ENCODE measurements at places on chromosomes 2 and 18.

DNA sequence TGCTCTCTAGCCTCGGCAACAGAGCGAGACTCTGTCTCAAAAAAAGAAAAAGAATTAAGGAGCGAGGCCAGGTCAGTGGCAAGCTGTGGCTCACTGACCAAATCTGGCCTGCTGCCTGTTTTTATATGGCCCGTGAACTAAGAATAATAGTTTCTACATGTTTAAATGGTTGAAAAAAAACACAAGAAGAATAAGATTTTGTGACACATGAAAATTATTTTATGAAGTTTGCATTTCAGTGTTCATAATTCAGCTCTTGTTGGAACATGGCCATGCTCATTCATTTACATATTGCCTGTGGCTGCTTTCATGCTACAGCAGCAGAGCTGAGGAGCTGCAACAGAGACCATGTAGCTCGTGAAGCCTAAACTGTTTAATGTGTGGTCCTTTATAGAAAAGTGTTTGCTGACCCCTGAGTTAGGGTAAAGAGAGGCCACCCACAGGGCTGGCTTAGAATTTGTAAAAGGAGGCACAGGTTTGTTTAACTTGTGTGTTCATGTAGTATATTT is 59.5 kb downstream of the MFSD6 start:
- DNase-seq: no peak

- DNase-seq: no peak
These were observed 1088.7 kb downstream of the SUCLG1 start for GRCh38 chr2:83370419-83370762.

- DNase-seq: no peak
These were observed 127.2 kb downstream of the FHOD3 start for GRCh38 chr18:36424741-36425142.

DNA sequence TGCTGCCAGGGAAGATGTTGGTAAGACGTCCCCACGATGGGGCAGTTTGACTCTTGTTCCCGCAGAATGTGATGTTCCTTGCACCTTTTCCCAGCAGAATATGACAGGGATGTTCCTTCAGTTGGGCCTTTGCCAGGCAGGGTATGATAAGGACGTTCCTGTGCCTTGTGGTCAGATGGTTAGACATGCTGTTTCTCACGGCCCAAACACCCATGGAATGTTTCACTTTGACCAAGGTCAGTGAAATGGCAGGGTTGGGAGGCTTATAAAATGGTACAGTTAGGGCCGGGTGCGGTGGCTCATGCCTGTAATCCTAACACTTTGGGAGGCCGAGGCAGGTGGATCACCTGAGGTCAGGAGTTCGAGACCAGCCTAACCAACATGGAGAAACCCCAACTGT is 40.3 kb upstream of the YPEL5 start:
- DNase-seq: no peak

DNA sequence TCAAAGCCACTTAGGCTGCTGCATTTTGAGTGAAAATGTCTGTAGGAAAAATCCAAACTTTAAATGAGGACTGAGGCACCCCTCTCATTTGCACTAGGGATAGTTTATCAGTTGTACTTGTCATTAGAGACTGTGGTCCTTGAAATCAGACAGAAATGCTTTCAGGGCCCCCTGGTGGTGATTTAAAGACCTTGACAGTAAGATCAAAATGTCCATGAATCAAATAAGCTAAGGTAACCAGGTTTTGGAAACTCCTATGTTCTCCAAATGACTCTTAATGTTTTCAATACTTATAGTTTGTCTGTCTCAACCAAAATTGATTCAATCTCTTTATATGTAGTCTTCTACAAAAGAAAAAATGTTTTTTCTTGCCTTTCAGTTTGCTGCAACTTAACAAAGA is 28.8 kb upstream of the DDX18 start:
- DNase-seq: no peak

GRCh38 chr2:42169874-42170521 is 845 bp downstream of the EML4 start:
- no peak for DNase-seq

DNA sequence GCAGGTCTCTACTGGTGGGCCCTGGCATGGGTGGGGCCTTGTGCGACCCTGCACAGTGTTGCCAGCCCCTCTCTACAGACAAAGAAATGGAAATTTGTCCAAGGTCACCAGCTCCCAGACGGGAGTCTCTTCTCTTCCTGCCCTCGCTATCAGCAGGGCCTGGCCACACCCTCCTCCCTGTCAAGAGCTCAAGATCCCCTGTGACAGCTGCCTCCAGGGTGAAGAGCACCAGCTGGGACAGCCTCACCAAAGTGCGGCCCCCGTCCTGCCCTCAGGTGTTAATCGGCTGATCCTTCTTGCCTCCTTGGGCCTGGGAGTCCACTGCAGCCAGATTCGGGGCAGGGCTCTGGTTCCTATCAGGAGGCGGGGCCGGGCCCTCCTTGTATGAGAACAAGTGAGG is 259.1 kb downstream of the TWIST2 start:
- no peak for DNase-seq

DNA sequence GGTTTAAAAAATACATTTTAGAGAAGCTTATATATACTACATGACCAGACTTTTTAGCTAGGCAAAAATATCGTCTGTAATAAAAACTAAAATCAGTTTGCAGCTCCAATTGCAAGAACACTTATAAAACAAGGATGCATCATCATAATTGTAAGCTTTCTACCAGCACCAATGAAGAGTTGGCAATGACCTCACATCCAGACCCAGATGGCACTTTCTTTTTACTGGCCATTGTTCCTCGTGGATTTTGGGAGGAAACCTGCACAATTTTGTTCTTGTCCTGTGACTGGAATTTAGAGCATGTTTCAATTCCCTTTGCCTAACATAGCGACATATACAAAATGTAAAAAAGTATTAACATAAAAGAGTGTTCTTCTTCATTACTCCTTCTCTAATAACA is 174.3 kb downstream of the ZNF521 start:
- DNase-seq: no peak

DNA sequence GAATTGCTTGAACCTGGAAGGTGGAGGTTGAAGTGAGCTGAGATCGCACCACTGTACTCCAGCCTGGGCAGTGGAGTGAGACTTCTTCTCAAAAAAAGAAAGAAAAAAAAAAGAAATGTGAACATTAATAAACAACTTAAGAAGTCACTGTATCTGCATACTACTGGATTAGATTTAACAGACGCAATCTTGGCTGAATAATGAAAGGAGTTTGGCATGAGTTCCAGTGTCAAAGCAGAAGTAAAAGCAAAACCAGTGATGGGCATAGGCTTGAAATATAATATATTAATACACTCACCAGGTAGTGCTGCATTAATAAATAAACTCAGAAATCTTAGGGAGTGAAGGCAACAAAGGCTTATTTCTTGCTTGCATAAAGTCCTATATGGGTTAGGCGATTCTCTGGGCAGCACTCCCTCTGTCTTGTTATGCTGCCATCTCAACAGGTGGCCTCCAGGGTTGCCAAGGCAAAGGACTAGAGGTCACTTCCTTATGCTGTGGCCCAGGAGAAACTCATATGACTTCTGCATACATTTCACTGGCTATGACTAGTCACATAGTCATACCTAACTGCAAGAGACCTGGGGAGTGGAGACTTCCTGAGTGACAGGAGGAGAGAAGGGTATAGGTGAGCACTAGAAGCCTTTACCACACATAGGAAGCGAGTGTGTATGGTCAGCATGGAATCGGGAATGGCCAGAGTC is 296.2 kb upstream of the SPRED2 start:
- DNase-seq: no peak

DNA sequence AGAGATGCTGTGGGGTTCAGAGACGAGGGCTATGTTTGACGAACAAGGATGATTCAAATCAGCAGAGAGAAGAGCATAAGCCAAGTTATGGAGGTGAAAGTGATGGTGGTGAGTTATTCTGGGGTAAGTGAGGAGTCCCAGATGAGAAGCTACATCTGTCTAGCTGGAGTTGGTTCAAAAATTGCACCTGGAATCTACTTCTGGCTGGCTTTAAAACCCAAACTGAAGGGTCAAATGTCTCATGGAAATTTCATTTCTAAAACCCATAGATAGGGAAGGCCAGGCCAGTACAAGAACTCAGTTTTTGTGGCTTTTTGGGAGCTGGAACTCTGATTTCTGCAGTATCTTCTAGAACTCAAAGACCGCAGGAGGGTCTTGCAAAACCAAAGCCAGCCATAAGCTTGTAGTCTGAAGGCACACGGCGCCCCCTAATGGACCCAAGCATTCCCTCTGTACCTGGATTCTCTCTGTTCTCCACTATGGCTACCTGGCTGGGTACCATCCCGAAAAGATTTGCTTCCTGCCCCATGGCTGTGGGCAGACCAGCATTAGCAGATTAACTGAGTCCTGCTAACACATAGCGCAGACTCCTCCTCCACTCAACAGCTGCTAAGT is 229.1 kb upstream of the SLC14A2 start:
- no peak for DNase-seq

- no peak for DNase-seq
These were observed 233.3 kb downstream of the LDLRAD4 start for GRCh38 chr18:13451661-13452387.

DNA sequence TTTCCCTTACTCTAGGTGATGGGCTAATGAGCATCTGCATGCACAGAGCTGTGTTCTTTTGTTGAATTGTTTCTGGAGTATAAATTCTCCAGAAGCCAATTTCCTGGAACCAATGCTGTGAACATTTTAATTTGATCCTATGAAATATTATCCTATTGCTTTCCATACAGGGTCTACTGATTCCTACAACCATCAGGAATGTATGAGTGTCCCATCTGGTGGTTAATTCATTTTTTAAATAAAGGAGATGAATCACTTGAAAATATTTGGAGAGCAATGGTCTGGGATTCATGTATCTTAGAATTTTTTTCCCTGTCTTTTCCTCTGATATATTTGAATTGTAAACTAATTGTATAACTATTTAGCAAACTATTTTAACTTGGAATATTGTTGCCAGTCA is 14.0 kb downstream of the KIF5C start:
- DNase-seq: no peak

- no peak for DNase-seq
These were observed 1.3 kb downstream of the UGT1A6 start for GRCh38 chr2:233693963-233694362.

DNA sequence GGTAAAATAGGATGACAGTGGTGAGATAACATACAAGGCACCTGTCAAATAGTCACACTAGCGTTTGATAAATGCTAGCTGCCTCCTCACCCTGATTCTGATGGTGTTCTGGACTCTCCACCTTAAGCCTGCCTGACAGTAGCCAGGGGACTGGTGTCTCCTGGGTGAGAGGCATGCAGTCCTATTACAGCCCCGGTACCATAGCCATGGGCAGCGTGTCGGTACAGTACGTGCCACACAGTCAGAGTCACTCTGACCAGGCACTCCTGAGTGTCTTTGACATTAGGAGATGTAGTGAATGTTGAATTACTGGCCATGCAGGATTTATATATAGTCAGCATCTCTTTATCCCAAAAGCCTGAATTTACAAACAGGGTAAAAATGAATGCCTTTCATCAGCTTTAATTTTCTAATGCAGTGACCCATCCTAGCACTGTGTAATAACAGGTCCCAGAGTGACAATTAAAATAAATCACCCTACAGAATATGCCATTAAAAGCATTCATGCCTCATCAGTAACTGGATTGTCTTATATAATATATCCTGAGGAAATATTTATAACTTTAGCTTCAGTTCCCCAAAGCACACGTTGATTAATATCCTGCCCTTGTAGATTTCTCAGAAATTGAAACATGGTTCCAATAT is 760.3 kb upstream of the SOX11 start:
- no peak for DNase-seq

GRCh38 chr2:117432746-117433145 is 381.7 kb upstream of the DDX18 start:
- DNase-seq: no peak

DNA sequence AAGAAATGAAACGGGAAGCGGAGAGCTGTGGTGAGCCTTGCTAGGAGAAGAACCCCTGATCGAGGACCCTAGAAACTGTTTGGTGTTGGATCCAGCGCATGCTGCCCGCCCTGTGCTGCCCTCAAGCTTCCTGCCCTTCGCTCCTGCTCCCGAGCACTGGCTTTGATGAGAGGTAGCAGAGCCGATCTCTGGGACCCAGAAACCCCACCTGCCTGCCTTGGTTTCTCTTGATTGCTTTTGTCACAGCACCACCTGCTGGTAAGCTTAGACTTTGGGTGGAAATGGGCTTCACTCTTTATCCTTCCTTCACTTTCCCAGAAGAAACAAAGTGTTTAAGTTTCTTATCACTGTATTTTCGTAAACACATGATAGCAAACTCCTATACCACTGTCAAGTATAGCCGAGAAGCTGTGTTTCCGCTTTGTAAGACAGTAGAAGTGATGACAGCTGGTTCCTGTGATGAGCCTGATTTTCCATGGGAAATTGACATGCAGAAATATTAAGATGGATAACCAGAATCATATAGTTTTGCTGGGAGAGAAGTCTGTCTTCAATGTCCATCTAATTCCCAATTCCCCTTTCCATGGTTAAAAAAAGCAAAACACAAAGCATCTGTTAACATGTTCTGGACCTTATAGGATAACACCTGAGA is 267.4 kb downstream of the PHLPP1 start:
- peak; percentile 37 for DNase-seq

GRCh38 chr2:142707318-142707717 is 170.1 kb upstream of the KYNU start:
- DNase-seq: no peak

DNA sequence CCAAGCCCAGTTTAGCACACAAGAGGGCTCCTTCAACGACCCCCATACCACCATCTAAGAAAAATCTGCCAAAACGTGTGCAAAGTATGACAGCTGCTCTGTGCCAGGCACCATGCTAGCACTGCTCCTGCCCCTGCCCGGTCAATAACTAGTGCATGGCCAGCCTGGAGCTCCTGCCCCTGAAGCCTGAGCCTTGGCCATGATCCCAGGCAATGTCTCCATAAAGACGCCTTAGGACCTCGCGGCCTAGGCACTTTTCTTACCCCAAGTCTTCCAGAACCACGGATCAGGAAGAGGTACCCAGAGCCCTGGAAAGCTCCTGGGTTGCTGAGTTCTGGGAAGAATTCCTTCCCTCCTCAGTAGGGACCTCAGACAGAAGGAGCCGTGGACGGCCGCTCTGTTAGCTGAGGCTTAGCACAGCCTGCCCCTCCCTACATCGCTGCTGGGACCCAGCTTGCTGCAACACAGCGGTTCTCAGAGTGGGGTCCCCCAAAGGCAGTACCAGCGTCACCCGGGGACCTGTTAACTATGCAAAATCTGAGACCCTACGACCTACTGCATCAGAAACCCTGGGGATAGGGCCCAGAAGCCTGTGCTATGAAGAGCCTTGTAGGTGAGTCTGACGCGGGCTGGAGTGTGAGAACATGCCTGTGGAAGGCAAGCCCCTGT is 117.8 kb upstream of the TWIST2 start:
- DNase-seq: no peak

DNA sequence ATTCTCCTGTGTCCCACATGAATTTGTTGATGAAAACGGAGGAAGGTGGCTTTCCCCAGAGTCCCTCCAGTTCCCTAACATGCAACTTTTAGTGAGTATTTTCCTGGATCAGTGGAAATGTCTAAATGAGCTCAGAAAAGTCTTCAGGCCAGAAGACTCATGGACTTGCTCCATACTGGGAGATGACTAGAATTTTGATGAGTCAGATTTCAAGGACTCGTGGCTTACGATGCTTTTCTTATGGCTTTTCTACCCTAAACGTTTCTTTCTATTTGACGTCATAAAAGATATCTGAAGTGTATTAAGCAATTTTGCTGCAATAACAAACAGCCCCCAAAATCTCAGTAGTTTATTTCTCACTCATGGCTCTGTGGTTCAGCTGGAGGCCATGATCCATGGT is 397.6 kb downstream of the FBXO15 start:
- DNase-seq: no peak
